ENCODE measurements at places on chromosomes 6 and 20.

- DNase-seq = peak; percentile 43
Observed at GRCh38 chr6:163414946-163415619, 565 bp downstream of the QKI start.

GRCh38 chr6:135228486-135228885 lies 47.4 kb downstream of the MYB start:
- DNase-seq = no peak

- no peak for DNase-seq
Observed at GRCh38 chr6:157551041-157551832, 170.2 kb downstream of the ZDHHC14 start.

DNA sequence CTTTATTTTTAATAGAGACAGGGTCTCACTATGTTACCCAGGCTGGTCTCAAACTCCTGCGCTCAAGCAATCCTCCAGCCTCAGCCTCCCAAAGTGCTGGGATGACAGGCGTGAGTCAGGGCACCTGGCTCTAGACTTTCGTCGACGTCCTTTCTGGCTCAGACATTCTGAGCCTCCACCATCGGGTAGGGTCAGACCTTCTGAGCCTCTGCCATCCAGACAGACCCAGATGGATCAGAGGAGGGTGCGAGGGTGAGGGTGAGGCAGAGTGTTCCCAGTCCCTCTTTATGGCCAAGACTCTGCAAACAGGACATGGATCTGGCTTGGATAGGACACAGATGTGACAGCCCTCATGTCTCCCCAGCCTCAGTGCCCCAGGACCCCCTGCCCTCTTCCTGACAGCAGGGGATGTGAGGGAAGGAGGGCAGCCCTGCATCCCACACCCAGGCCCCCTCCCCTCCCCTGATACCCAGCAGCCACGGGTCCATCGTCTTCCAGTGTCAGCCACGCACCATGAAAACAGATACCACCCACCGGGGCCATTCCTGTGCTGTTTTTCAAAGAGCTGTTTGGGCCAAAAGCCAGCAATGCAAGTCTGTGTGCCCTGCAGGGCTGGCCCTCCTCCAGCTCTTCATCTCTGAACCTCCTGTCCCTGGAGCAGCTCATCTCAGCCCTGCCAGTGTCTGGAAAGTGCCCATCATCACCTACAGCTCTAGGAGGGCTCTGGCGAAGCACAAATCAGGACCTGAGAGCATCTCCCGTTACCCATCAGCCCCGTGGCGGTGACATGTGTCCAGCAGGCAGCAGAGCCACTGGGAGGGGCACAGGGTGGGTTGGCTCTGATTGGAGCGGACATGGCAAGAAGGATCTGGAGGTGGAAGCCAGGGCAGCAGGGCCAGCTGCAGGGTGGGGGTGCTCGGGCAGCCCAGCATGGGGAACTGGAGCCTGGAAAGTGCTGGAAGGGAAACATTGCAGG lies 208.4 kb downstream of the PREX1 start:
- DNase-seq = peak; percentile 53

DNA sequence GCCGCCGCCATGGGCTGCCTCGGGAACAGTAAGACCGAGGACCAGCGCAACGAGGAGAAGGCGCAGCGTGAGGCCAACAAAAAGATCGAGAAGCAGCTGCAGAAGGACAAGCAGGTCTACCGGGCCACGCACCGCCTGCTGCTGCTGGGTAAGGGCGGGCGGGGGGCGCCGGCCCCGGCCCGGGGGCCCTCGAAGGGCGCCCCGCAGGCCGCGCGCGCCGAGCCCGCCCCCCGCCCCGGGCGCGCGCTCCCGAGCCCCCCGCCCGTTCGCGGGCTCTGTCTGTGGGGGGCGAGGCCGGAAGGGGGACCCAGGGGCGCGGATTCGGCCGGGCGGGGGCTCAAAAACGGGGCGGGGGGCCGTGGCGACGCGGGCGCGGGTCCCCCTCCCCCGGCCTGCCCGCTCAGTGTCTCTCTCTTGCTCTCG lies 39.2 kb downstream of the GNAS start:
- peak; percentile 53 for DNase-seq
